ENCODE measurements at places on chromosomes 1 and 21. TPM values are rescaled to one million over a fixed set of nuclear protein-coding genes. Genes with fewer than 3 reads are reported as not detected.

ASCL5 gene
- total RNA-seq = not detected

KIAA1614 gene
- 0.13 TPM for total RNA-seq

NBPF6 gene
- total RNA-seq = not detected

RGS7 gene
- not detected for total RNA-seq

PHC2 gene
- total RNA-seq = 40.3 TPM

KCNK1 gene
- not detected for total RNA-seq

SLAMF9 gene
- total RNA-seq = not detected

NFASC gene
- total RNA-seq = not detected

GCSAML gene
- not detected for total RNA-seq

ARMH1 gene
- total RNA-seq = 80.0 TPM

CTSS gene
- total RNA-seq = 73.2 TPM

ZMYND12 gene
- 0.79 TPM for total RNA-seq

LRP8 gene
- total RNA-seq = 62.7 TPM

ZNF648 gene
- not detected for total RNA-seq

TBX19 gene
- total RNA-seq = 1.4 TPM

HES4 gene
- 0.45 TPM for total RNA-seq

EFNA1 gene
- total RNA-seq = not detected

MYOCOS gene
- total RNA-seq = 0.10 TPM

SLC6A17 gene
- total RNA-seq = not detected

INSRR gene
- total RNA-seq = 0.21 TPM

AIRE gene
- total RNA-seq = not detected
